Kidney (tissue), 22 donors: ENCODE measurements at places on chromosomes 3 and 15.

DNA sequence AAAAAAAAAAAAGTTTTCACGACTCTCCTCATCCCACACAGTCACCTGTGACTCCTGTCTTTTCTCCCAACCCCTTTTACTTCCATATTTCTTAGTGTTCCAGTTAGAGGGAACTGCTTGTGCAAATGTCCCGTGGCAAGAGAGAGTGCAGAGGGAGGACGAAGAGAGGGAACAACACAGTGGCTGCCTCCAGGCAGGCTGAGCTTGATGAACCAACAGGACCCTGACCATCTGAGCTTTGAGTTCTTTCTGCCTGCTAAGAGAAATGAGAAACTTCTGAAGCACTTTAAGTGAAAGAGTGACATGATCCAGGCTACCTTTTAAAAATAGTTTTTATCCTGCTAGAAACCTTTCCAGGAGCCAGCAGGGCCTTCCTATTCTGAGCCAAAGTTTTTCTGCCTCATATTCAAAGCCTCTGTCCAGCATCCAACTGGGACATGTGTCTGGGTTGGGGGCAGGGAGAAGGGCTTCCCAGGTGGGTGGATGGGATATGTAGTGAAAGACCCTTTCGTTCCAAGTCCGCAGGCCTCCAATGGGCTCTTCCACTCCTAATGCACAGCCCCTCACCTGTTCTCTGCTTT lies 239.9 kb downstream of the OPA1 start:
- DNase-seq = no peak

DNA sequence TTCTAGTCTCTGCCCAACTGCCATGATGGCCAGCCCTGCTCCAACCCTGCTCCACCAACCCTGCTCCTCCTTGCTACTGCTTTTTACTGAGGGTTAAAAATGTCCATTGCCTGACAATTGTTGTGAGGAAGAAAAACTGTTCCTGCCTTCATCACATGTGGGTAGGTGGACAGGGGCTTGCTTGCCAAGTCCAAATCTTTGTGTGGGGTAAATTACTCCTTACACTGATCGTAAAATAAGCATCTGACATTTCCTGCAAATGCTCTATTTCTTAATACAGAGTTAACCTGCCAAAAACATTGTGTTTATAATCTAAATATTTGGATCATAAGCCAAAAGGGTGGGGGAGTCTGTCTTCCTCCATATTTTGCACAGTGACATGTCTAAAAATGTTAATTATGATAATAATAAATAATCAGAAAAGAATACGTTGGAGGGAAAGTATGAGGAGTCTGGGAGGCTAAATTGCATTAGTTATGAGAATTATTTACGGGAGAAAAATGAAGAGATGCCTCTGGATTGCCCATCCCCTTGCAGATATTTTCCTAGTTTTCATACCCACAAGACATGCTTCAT lies 242.5 kb upstream of the TBL1XR1 start:
- DNase-seq = no peak

DNA sequence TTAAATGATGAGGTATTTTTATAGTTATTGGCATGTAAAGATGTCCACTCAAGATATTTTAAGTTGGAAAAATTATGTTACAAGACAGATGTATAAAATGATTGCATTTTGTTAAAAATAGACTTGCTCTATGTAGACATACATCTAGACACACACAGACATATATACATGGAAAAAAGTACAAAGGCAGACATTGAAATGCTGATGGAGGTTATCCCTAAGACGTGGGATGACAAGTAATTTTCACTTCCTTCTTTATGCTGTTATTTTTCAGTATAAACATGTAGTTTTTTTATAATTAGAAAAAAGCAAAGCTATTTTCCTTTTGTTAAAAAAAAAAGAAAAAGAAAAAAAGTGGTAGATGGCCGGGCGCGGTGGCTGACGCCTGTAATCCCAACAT lies 7.2 kb downstream of the HOMER2 start:
- DNase-seq = no peak

DNA sequence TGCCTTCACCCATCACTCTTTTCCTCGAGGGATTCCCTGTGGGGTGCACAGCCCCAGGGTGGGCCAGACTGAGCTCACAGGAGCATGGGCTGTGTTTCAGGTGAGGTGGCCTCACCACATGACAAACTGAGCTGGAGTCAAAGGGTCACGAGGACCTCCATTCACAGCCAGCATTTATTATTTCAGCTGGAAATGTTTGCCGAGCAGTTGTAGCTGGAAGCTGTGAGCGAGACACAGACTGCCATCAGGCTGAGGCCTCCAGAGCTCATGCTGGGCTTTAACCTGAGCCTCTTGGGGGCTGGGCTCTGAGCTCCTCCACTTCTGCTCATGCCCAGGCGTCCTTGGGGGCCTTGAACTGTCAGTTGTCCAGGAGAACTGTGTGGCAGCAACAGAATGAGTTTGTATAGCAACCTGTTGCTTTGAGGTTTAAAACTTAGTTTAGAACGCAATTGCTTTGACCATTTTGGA lies 57.5 kb downstream of the FLNB start:
- peak; percentile 61 for DNase-seq

DNA sequence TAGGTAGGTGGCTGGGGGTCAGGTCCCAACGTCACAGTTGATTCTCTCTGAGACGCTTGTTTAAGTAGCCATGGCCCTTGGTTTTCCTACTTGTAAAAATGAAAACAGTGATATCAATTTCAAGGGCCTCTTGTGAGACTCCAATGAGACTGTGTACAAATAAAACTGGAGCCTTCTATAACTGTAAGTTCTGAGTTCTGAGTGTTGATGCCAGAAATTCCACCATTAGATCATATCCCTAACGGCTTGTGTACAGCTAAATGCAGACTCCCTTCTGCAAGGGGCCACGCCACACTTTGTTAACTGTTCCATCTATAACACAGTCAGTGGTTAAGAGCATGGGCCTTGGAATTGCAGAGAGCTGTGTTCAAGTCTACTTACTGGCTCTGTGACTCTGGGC lies 267.3 kb downstream of the TLE3 start:
- no peak for DNase-seq

DNA sequence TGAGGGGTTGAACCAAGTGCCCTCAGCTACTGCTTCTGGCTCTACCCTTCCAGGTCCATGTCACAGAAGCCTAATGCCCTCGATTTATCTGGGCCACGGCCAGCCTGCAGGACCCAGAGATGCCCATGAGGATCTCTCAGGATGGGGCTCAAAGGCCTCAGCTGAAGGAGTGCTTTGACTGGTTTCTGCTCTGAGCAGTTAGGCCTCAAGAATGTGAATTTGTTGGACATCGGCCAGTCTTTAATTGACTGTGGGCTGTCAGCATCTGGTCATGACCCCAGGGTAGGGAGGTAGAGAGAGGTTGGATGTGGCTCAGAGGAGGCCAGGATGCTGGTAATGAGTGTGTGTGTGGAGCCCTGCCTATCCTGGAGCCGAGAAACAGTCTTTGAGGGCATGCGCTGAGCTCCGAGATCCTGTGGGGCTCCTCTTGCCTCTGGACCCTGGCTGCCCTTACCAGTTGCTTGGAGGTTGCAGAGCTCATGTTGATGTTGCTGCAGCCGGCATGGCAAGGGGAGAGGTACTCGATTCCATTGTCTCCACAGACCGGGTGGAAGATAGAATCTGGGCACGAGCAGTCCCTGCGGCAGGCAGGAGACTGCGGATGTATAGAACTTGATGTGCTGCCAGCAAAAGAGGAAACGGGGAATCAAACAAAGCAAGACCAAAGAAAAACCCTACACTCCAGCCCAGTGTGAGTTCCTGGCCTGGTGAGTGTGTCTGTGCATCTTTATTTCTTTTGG lies 49.1 kb upstream of the RAB6B start:
- peak; percentile 32 for DNase-seq

GRCh38 chr3:88988906-88989305 lies 118.5 kb upstream of the EPHA3 start:
- DNase-seq = no peak

DNA sequence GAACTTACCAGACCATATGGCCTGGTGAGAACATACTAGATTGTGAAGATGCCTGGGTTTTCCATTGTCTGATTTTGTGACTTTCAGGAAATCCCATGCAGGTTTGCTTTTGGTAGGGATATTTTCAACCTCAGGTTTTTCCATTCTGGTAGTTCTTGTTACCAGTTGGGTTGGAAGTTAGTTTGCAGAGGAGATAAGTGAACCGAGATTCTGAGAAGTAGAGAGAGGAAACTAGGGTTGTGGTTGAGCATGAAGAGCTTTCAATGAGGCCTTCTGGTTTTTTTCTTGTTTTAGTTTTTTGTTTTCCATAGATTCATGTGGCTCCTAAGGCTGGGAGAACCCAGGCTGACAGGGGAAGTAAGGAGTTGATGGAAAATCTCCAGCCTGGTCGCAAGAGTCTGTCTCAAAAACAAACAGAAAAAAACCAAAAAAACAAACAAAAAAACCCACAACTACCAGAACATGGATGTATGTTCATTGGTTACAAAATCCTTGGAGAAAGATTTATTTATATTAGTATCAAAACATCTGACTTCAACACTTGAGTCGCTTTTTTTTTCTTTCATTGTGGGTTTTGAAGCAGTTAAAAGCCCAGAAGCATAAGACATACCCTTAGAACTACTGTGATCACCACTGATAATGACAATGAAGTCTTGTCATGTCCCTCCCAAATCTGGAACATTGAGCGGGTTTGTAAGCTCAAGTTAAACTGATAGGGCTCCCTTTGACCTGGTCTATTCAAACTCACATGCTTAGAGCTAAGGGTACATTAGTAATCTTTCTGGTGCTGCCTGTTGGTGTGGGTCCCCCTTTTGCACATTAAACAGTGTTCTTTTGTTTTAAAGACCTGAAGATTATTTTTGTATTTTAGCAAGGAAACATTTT lies 3.2 kb downstream of the GPR171 start:
- DNase-seq = no peak

GRCh38 chr15:67592245-67592644 lies 49.7 kb downstream of the MAP2K5 start:
- no peak for DNase-seq

DNA sequence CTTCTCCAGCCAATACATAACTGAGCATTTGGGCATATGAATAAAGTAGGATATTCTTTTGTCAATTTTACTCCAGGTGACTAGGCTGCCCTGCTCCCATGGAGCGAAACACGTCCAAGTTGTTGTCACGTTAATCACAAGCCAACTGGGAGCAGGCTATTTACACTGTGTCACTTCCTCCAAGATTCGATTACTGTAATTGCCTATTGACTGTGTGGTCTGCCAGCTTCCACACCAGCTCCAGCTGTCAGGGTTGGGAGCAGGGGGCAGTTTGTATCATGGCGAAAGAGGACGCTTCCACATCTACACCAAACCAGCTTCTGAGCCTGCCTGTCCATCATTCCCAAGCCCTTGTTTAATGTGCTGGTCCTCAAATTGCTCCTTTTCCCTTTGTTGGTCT lies 89.2 kb upstream of the RORA start:
- no peak for DNase-seq
